ENCODE measurements at places on chromosomes 11 and 22.

- no peak for DNase-seq
These were observed 864.2 kb downstream of the FAM181B start for GRCh38 chr11:81869351-81870065.

DNA sequence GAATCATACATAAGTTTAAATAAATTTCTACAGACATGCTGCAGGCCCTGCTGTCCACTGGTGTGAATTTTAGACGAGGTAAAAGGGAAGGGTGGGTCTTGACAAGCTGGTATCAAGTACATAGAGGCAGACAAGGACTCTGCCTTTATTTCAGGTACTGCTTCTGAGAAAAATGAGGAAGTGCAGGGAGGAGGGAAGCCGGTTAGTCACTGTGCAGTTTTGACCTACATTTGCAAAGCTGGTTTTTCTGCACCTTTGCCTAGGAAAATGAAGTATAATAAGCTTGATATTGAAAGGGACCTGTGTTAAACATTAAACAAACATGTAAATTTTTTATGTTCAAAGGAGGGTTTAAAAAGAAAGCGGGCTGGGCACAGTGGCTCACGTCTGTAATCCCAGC, 24.6 kb downstream of the TMEM45B start:
- no peak for DNase-seq

- DNase-seq, result peak; percentile 99
These were observed 548.0 kb downstream of the ETS1 start for GRCh38 chr11:128039140-128040021.

DNA sequence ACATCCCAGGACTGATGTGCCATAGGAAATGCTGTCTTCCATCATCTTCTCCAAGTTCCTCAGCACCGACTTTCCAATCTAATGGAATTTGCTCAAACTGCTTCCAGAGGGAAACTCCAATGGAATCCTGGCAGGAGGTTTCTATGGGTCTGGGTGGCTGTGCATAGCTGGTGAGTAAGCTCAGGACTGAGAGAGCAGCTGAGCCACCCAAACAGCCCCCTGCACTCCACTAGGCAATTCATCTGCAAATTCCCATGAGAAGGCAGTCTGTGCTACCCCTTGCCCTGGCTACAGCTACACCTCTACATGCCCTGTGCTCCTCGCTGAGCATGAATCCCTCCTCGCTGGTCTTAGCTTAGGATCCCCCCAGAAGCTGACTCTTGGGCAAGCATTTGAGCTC, 127.9 kb upstream of the CSNK2A3 start:
- no peak for DNase-seq

DNA sequence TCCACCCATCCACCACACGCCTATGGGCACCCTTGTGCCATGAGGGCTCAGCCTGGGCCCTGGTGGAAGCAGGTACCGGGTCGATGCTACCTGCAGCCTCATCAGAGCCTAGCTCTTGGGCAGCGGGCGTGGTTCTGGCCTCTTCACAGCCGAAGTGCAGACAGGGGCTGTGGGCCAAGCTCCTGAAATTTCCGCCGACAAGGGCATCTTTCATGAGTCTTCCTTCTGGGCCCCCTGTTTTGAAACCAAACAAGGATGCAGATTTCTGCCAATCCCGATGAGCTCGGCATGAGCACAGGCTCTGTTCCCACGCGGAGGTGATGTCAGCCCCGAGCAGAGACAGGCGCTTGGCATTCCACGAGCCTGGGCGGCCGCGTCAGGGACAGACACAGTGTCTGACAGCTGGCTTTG, 22.6 kb upstream of the MGAT3 start:
- DNase-seq, result peak; percentile 18

DNA sequence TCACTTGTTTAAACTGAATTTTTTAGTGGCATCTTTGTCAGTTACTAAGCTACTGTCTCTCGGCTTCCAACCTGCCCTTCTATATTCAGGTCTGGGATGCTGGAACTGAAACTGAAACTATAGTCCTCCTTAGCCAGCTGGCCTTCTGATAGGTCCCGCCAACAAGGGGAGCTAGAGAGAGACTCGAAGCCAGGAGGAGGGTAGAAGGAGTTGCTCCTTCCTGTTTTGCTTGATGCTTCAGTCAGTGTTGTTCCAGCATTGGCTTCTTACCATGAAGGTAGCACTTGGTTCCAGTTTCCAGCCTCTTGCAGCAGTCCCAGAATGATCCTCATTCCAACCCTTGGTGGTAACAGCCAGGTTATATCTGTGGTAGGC, 32.9 kb upstream of the HORMAD2 start:
- peak; percentile 4 for DNase-seq

- no peak for DNase-seq
These were observed 390.0 kb upstream of the CADM1 start for GRCh38 chr11:115894176-115894575.

GRCh38 chr11:926341-926916, 759 bp downstream of the AP2A2 start:
- peak; percentile 64 for DNase-seq

- no peak for DNase-seq
These were observed at the start of gene DBX1 for GRCh38 chr11:20160425-20161229. DBX1 (minus strand) TSS chr11:20160475; CDS start chr11:20160324, 151 bp downstream.

DNA sequence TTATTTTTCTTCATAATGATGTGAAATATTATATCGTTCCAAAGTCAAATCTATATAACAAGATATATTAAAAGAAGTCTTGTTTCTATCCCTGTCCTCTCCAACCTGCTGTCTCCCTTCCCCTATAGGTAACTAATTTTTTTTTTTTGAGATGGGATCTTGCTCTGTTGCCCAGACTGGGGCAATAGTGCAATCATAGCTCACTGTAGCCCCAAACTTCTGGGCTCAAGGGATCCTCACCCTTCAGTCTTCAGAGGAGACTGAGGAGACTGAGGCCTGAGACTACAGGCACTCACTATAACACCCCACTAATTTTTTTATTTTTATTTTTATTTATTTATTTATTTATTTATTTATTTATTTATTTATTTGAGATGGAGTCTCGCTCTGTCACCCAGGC, 10.3 kb upstream of the RELA start:
- DNase-seq, result no peak

GRCh38 chr11:6727971-6728760, 43.6 kb downstream of the OR2AG2 start:
- no peak for DNase-seq

GRCh38 chr11:71977743-71978418, 20.8 kb upstream of the IL18BP start:
- peak; percentile 58 for DNase-seq

DNA sequence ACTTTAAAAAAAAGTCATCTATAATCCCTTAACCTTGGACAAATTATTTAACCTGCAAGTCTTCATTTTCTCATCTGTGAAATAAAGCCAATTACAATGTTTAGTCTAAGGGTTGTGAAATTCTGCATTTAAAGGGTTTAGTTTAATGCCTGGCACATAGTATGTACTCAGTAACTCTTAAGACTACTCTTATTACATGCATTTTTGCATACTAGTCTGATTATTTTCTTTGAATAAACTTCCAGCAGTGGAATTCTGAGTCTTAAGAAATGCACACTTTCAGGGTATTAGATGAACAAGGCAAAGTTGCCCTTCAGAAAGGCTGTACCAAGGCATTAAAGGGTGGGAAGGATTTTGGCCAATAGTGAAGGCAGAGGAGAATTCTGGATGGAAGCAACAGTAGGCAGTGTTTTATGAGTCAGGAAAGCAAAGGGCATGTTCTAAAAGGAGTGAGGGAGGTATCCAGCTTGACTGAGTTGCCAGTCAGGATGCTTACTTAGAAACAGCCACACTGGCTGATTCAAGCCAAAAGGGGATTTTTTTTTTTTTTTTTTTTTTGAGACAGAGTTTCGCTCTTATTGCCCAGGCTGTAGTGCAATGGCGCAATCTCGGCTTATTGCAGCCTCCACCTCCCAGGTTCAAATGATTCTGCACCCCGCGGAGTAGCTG, 50.5 kb downstream of the SWAP70 start:
- DNase-seq, result no peak

GRCh38 chr22:22691716-22692701, 47.6 kb downstream of the GGTLC2 start:
- DNase-seq, result peak; percentile 7

Data from AG10803 (cell line).